Activated T-cell treated with anti-CD3 and anti-CD28 coated beads for 4 hours (primary cell): ENCODE measurements at places on chromosomes 12 and 14.

- no peak for DNase-seq
These were observed 131.5 kb downstream of the GPR135 start for GRCh38 chr14:59333668-59334067.

GRCh38 chr12:79121486-79121885 lies 256.9 kb downstream of the SYT1 start:
- DNase-seq = no peak

DNA sequence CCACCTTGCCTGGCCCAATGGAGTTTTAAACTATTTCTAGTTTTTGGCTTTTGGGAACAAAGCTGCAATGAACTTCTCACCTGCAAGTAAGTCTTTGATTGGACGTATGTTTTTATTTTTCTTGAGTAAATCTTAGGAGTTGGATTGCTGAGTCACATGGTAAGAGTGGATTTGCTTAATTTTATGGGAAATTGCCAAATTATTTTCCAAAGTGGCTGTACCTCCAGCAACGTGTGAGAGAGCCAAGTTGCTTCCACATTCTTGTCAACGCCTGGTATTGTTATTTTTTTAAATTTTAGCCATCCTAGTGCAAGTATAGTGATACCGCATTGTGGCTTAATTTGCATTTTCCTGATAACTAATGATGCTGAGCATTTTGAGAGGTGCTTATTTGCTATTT lies 136.6 kb downstream of the LMNTD1 start:
- DNase-seq = no peak

DNA sequence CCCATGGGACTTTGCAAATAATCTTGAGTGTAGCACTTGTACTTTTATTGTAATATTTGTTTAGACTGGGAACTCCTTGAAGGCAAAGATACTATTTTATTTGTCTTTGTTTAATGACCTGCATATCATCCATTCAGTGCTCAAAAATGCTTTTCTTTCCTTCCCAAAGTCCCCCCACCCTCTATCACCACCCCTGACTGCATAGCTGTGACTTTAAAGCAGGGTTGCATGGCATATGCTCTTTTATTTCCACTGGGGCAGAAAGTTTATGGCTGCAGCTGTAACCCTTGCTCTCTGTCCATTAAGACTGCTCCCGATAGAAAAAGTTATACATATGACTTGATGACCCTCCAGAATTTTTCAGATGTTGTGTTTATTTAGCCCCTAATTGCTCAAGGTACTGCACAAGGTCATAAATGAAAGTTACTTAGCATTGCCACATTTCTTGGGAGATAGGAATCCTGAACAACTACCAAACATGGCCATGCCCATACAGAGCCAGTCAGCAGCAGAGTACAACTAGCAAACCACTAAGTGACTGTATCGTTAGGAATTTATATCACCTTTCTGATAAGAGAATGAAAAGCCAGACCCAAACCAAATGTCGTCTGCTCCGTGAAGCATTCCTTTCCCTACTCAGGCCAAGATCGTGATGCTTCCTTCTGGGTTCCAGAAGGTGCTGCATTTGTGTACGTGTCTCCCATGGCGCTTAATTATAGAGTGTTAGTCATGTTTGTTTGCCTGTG lies 114.3 kb downstream of the DIP2B start:
- no peak for DNase-seq

DNA sequence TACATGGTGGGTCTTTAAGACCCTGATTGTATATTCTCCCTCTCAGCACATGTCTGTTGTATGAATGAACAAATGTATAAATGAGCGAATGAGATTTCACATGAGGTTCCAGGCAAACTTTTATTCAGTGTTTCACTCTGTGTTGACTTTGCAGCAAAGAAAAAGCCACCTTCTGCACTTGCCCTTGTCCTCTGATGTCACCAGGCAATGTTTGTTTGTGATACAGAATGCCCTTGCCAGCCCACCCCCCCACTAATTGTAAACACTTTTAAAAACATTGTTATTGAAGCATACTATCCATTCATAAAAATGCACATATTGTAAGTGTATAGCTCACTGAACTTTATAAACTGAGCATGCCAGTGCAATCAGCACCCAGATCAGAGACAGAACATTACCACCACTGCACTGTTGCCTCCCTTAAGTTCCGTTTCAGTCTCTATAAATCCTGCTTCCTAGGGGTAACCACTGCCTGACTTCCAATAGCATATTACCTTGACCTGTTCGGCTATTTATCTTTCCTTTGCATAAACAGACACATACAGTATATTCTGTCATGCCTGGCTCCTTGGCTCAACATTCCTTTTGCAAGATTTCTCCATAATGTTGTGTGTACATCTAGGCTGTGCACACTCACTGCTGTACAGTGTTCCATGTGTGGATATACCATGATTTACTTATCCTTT lies 11.3 kb upstream of the LTA4H start:
- DNase-seq = no peak

GRCh38 chr12:80954857-80955520 lies 17.3 kb upstream of the LIN7A start:
- DNase-seq = no peak

- no peak for DNase-seq
These were observed at the start of gene NOXRED1 for GRCh38 chr14:77423423-77423822. Gene NOXRED1 (minus strand): TSS chr14:77423523. CDS start chr14:77422889, 634 bp downstream.

DNA sequence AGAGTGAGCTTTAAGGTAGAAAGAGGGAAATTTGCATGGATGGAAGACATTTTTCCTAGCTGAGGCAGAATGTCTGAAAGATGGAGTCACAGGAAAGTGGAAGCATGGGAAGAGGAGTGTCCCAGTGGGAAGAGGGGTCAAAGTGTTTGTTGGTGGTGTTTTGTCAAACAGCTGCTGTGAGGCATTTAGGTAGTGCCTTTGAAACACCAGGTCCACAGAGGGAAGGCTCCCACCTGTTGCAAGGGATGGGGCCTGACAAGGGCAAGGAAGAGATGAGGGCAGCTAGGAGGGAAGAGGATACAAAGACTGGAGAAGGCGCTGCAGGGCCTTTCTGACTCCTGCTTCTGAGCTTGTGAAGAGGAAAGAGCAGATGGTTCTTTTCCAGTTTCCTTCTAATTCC lies 91.8 kb upstream of the CISTR start:
- no peak for DNase-seq

DNA sequence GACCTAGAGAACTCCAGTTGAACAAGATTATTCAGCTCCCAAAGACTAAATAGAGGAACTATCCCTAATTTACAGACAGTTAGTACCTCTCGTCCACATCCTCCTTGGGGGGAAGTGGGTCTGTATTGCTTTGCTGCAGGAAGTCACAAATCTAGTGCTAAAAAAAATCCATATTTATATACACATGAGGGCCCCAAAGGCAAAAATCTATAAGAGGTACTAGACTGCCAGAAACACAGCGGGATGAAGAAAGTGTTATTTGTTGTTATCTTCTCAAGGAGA lies 190.1 kb downstream of the TTC8 start:
- no peak for DNase-seq

DNA sequence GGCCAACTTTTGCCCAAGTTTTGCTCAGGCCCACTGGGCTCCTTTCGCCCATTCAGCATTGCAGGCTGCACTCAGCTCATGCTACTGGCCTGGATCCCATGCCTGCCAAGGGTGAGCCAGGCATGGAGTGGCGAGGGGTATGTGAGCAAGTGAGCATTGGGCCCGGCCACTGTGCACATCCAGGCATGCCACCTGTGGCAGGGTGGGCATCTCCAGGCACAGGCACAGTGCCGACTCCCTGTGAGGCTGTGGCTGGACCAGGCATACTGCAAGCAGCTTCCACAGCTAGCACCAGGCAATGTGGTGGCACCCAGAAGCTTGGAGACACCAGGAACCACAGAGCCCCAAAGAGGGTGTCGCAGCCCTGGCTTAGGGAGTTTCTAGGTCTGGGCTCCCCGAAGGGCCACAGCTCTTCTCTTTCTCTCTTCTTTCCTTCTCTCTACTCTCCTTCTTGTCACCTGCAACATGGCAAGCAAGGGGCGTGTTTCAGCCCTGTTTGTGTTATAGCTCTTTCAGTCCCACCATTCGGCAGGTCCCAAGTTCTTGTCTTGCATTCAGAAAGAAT lies 15.6 kb downstream of the FAM186A start:
- DNase-seq = no peak

DNA sequence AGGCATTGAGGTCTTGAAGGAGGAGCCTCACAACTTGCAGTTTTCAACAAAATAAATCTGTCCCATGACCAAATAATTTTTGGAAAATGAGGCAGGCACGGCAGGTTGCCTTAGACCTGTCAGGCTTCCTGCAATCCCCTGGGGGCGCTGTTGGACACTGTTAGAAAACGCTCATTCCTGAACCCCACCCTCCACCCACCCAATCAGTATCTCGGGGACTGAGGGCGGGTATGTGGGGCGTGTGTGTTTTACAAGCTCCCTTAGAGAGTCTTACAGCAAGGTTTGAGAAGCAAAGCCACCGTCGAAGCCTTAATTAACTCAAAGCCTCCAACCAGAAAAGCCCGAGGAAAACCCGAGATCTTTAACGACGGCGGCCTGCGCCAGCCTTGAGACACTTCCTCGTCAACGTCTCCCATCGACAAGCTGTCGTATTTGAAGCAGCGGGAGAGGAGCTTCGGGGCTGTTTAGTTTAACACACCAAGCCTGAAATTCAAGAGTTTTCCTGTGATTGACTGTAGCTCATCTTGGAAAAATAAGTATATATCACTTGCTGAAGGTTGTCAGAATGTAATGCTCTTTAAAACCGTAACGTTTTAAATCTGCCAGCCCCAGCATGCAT lies 123.0 kb downstream of the GLT1D1 start:
- DNase-seq = no peak

DNA sequence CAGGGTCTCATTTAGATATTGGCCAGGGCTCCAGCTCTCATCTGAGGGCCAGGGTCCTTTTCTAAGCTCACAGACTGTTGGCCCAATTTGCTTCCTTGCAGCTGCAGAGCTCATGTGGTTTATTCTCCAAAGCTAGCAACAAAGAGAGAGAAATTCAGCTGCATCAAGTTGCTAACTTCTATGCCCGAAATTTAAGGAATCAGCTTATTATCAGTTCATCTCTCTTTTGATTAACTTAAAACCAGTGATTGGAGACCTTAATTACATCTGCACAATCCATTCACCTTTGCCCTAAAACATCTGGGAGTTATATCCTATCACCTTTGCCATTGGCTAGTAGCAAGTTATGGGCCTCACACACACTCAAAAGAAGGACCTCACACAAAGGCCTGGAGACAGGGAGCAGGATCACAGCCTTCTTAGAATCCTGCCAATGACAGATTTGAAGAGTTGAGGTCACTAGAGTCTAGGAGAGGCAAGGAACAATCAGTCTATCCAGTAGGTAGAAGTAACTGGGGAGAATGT lies 258.8 kb upstream of the GARIN6 start:
- no peak for DNase-seq

- DNase-seq = no peak
These were observed 23.1 kb downstream of the CATSPERB start for GRCh38 chr14:91708795-91709194.

DNA sequence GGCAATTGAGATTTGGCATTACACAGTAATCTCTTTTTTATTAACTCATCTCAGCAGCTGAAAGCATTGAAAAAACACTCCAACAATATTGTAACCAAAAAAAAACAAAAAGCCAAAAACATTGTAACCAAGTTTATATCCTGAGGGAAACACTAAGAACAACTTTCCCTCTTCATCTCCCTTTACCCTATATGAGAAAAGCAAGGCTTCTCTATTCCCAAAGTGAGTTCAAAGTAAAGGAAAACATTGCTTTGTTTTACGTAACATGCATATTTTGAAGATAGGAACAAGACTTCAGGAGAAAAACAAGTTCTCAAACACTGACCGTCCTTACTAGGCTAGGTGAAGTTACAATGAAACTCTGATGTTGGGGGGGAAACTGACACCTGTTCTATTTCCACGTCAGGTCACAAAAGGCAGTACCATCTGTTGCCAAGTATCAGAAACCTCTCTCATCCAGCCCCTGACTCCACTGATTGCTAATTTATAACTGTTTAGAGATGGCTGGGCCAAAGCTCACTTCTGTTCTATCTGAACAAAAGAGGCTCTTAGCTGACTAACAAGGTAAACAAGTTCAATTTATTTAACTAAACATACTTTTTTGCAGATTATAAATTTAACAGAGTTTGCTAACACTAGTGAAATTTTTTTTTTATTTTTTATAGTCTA lies 67.9 kb upstream of the PLXNC1 start:
- no peak for DNase-seq

- no peak for DNase-seq
These were observed 6.3 kb downstream of the FLRT2 start for GRCh38 chr14:85535991-85536832.

- DNase-seq = no peak
These were observed 28.0 kb upstream of the OSBPL8 start for GRCh38 chr12:76587428-76588178.

- DNase-seq = no peak
These were observed 76.9 kb downstream of the PPHLN1 start for GRCh38 chr12:42402821-42403411.

DNA sequence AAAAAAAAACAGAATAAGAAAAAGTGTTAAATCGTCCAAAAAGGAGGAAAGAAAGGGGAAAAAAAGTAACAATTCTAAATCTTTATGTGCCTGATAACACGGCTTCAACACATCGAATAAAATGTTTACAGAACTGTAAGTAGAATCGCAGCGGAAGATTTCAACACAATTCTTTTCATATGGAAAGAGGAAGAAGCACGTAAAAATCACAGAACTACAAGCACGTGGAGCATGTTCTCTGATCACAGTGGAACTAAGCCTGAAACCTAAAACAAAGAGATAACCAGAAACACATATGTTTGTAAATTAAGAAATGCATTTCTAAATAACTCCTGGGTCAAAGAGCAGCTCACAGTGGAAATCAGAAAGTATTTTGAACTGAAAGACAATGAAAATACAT lies 8.7 kb downstream of the CLEC7A start:
- no peak for DNase-seq

GRCh38 chr12:50734409-50735263 lies 29.3 kb upstream of the ATF1 start:
- no peak for DNase-seq

DNA sequence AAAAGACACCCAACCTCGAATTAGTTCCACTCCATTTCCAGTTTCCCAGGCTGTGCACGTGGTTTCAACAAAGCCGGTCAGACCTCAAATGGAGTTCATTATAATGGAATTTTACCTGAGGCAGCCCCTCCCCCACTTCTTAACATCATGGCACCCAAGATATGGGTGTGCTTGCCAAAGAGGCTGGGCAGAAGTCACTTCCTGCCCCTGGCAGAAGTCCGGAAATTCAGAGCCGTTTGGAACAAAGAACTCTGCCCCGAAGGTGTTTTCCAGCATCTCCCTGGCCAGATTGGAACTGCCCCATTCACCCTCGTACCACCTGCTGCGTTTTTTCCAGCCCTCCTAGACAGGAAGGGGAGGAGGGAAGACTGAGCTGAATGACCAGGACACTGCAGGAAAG lies 8.2 kb downstream of the VDR start:
- DNase-seq = no peak

GRCh38 chr12:59844750-59845149 lies 248.9 kb downstream of the SLC16A7 start:
- no peak for DNase-seq
